GOT3 (cell line): ENCODE measurements at places on chromosomes 6 and 20.
A peak's percentile ranks its signal among the peaks of the same experiment; 100 is the strongest.

DNA sequence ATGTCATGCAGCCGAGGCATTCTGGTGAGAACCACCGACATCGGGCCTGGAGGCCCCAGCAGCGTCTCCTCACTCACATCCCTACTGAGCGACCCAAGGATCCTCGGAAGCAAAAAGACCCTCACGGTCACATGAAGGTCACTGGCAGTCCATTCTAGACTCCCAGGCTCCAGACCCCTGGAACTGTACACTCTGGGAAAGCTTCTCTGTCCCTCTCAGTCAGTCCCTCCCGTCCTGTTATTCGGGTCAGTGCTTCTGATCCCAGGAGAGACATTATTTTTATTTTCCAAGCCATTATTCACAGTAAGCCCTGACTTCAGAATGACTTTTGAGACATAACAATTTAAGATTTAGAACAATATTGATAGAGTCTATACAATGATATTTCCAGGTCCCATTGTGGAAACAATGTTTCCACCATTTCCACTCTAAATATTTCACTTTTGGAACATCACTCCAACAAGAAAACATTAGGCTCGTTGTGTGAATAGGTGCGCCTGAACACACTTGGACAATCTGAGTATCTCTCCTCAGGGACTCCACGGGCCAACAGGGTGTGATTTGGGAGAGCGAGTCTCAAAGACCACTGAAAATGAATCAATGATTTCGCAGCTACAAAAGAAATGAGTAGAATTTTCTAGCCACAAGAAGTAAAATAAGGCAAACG, 199.7 kb downstream of the SOD2 start:
- no peak for DNase-seq

GRCh38 chr6:107116328-107116892, 1.1 kb upstream of the BEND3 start:
- no peak for DNase-seq

- no peak for DNase-seq
Measured at GRCh38 chr6:105810105-105810921, 275.8 kb upstream of the PRDM1 start.

DNA sequence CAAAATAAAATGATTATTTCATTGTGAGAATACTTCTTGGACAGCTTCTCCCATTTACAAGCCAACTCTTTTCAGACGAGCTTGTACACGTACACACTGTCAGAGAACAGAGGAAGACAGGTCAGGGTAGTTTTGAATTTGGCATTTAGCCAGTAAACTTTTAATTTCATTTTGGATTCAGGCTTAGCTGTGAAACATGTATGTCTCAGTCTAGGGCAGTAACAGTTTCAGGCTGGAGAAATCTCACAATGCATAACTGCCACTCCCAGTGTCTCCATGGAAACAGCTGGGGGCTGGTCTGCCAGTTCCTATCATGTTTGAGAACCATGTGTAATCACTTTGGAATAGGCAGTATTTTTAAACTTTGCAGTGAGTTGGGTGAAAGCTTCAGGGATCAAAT, 22.0 kb upstream of the QKI start:
- DNase-seq = no peak

DNA sequence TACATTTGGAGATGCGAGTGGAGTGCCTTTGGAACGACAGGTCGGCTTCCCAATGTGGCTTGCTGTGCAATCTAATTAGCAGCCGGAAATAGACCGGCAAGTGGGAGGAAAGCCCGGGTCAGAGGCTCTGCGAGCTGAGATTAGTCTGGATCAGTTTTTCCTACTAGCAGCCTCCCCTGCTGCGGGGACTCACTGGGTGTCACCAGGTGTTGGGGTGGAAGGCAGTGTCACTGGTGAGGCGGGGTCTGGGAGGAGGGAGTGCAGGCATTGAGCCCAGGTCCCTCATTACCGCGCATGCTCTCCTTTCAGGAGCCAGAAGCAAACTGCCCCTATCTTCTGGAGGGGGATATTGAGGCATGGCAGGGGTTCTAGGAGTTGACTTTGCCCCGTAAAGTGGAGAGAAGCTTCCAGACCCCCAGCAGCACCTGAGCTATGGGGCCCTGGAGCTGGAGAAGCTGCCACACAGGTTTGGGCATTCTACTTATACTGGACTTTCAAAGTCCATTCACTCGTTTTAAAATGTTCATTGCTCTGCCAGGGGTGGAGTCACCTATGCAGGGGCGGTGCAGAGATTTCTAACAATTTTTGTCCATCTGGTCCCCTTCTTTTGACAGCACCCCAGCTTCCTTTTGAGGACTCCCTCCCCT, 11.0 kb downstream of the SULF2 start:
- no peak for DNase-seq

GRCh38 chr20:17721802-17722486, 22.2 kb downstream of the BANF2 start:
- no peak for DNase-seq

- DNase-seq = no peak
Measured at GRCh38 chr6:37578104-37578503, 78.4 kb upstream of the CCDC167 start.

- peak; percentile 80 for DNase-seq
Measured at GRCh38 chr20:17843246-17844132, 125.1 kb downstream of the SNX5 start.

GRCh38 chr6:27495386-27496135, 22.7 kb upstream of the ZNF184 start:
- peak; percentile 44 for DNase-seq

- DNase-seq = no peak
Measured at GRCh38 chr20:45456632-45457031, 12.9 kb upstream of the WFDC2 start.

GRCh38 chr20:13638162-13638495, 603 bp downstream of the TASP1 start:
- DNase-seq = no peak

DNA sequence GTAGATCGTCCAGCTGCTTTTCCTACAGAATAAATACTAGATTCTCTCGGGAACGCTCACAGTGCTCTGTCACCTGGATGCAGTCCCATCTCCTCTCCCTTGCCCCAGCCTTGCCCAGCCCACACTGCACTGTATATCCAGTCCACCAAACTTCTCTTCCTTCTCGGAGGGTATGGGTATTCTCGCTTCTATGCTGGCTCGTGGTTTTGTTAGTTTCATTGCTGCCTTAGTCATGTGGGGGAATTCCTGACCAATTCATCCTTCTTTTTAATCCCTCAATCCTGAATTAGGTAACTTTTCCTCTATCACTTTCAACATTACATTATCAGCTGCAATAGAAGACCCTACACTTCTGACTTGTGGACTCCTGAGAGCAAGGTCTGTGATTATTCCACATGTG, 252.4 kb downstream of the GMDS start:
- DNase-seq = no peak

GRCh38 chr20:58481481-58482021, 33.6 kb downstream of the APCDD1L start:
- no peak for DNase-seq

DNA sequence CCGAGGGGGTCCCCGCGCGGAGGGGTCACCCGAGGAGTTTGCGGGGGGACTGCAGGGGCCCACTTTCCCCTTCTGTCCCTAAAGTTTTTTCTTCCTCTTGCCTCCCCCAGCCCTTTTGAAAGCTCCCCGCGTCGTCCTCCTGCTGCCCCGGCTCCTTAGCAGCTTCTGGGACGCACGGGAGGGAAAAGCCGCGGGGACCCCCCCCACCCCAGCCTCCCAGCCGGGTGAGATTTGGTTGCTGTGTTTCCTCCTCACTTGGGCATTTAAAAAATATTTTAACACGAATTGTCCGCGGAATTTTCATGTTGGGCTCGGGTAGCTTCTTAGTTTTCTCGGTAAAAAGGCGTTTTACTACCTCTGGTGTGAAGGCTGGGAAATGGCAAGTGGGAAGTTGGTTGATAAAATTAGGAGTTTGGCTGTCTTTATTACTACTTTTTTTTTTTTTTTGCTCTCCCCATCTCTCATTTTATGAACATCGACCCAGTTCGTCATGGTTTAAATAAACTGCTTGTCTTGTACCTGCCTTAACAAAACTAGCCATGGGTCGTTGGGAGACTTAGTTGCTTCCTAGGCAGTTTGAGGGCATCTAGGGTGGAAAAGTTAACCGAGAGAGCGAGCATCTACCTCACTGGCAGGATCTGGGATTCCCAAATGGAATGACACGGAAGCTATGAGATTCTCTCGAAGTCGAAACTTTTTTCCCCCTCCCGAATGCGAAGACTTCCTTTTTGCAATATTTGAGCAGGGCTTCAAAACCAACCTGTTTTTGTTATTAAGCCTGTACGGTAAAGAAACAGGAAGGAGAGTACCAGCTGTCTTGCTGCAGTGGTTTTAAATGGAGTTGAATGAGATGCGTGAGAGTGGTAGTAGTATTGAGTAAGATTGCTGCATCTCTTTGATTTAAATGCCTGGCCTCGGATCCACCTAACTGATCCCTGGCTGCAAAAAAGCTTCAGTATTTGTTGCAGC, 868 bp downstream of the NCOA3 start:
- DNase-seq = no peak

GRCh38 chr6:20246125-20246524, 33.9 kb upstream of the MBOAT1 start:
- no peak for DNase-seq

- no peak for DNase-seq
Measured at GRCh38 chr20:33604084-33604990, 57.8 kb upstream of the C20orf144 start.

DNA sequence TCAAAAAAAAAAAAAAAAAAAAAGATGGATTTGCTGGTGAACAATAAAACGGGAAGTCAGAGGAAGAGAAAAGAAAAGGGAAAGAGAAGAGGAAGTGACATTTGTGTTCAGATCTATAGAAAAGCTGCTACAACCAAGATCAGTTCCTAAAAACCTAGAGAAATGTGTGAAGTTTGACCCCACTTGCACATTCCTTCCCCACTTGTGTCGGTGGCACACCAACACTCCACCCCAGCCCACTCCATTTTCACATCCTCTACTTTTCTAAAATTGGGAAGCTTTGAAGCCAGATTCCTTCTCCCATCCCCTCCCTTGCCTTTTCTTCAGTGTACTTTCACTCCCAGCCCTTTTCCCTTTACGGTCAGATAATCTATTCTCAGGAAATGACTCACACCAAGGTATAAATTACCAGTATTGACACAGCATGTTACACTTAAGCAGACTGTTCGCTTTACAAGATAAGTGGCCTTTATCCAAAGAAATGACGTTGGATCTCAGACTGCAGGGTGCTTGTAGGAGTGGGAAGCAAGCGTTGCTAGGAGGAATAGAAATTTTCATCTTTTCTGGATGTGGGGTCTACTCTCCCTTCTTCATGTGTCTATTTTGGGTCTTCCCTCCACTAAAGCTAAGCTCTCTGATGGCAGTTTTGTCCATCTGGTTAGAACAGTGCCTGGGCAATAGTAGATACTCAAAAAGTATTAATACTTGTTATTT, 92.5 kb upstream of the ADGRF1 start:
- DNase-seq = no peak

GRCh38 chr20:34472246-34472925, 43.8 kb upstream of the DYNLRB1 start:
- no peak for DNase-seq

DNA sequence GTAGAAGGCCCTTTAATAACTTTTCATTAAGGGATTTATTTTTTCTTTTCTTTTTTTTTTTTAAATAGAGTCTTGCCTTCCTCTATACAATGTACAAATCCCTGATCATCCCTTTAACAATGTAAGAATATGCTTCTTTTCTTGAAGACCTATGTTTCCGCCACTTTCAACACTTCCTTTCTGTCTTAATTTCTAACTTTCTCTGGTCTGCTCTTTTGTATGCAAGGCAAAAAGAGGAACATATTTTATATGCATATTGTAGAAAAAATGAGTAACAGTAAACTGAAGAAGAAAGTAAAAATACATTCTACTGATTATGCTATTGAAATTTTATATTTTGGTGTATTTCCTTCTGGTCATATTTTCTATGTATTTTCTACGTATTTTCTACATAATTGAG, 484.7 kb downstream of the TFAP2B start:
- no peak for DNase-seq

- no peak for DNase-seq
Measured at GRCh38 chr20:34985461-34986310, 30.0 kb downstream of the MYH7B start.

DNA sequence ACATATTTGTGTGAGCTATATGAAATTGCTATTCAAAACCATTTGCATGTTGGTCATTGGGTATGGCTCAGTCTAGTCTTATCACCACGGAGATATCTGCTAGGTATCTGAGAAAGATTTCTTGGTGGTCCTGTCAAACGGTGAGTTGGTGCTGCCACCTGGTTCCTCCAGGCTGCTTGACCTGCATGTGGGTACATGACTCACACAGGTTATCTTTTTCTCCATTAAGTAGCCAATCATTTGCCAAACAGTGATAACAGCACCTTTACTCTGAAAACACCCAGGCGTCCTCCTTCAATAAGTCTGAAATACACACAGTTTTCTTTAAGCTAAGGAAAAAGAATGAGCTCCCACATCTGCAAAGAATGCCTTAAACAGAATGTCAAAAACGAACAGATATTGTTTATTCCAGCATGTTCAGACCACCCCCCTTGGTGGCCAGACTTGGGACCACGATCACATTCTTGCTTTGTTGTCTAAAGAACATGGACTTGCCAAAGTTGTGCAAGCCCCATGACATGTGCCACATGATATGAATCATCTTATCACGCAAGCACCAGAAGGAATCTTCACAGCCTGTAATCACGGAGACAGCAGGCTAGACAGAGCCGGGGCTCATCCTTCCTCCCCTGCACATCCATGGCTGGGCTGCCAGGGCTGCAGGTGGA, 200.7 kb upstream of the THBS2 start:
- no peak for DNase-seq

- no peak for DNase-seq
Measured at GRCh38 chr6:120237221-120237620, 887.7 kb upstream of the MAN1A1 start.

GRCh38 chr6:129203190-129203900, 320.4 kb downstream of the LAMA2 start:
- DNase-seq = no peak

DNA sequence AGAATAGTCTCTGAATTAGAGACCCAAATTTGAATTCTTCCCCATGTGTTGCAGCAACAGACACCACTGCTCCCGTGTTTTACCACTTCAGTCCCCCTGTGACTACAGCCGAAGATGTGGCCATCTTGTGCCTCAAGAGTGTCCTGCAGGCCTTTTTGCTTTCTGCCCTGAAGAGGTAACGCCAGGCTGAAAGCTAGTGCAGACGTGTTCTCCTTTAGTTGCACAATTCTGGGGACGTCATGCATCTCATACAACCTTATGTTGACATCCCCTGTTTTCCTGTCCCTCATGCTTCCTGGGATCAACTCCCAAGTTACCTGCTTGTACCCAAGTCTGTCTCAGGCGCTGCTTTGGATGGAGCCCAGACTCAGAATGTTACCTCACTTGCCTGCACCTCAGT, 69.1 kb upstream of the SLC22A23 start:
- no peak for DNase-seq

GRCh38 chr20:46893877-46894578, 615 bp upstream of the EYA2 start:
- DNase-seq = no peak
